RPMI7951 (cell line): ENCODE measurements at places on chromosomes 1 and 21.

DNA sequence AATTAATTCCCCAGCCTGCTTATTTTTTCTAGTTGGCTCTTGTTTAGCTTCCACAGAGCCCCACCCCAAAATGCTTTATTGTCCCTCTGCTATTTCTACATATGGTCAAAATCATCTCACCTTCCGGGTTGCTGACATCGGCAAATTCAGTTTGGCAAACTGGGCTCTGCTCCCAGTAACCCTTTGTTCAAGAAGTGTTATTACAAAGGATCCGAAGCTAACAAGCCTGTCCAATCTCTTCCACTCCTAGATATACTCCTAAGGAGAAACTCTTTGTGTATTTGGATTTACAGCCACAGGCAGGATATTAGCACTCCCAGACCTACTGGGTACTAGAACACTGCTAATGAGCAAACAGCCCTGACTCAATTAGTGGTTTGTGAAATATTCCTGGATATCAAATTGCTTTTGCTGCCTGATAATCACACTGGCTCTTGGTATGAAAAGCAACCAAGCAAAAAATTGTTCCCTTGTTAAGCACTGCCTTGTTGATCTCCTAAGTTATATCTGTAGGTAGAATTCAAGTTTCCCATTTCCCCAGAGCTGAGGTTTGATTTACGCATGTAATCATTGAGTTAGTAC, 4.0 kb downstream of the JUN start:
- peak; percentile 71 for DNase-seq

GRCh38 chr1:228308085-228308601, 98.5 kb downstream of the TRIM11 start:
- DNase-seq = no peak

DNA sequence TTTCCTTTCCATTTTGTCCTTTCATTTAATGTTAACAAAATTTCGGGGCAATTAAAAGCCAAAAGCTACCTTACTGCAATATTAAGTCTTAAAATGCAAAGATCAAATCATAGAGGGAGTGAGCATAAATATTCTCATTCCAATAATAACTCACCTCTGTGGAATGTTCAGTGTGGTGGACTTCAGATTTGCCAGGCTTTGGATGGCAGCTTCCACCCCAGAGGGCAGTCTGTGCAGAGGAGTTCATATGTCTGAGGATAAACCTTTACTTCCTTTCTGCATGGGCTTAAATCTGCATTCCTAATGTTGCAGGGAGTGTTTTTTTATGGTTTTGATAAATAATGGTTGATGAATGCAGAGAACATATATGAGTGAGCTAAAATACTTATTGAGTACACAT, 16.3 kb downstream of the KIAA0040 start:
- no peak for DNase-seq

DNA sequence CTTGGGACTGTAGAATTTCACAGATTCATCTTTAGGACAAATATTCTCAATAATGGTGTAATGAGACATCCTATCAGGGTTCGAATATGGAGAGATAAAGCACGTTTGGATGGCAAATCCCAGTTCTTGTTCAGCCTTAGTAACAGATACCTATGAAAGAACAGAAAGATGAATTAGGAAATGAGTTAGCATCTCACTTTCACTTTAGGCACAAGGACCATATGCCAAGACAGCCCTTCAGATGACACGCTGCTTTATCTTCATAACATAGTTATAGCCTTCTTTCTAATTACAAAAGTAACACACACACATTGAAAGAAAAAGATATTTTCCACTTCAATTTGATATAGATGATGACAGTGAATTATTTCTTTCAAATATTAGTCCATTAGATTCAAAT, 173.6 kb downstream of the TGFBR3 start:
- DNase-seq = no peak
